Kidney tubule cell (primary cell): ENCODE measurements at places on chromosomes 6 and 20.

DNA sequence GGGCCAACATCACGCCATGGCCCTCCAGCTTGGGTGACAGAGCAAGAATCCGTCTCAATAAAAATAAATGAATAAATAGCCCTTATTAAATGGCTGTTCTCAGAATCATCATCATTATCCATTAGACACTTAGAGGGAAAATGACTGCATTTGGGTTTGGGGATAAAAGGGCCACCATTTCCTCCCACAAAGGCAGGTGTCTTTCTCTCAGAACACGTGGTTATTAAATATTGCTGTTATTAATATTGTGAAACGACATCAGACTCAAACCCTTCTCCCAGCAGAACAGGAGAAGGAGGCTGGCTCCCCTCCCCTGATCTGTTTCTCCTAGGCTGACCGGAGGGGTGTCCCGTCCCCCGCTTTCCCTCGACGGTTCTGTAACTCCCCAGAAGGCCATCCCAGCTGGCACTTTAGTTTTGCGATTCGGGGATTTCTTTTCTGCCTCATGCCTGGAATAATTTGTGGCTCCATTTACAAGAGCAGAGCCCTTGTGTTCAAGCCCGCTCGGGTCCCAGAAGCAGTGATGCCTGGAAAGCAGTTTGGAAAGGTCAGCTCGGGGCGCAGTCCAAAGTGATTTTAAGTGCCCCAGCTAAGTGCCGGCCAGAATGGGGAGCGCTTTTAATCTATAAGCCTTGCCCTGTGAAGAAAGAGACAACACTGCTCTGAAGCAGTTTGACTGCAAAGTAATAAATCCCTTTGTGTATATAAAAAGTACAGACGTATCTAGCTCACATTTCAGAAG is 41.9 kb downstream of the EYA2 start:
- DNase-seq: no peak

DNA sequence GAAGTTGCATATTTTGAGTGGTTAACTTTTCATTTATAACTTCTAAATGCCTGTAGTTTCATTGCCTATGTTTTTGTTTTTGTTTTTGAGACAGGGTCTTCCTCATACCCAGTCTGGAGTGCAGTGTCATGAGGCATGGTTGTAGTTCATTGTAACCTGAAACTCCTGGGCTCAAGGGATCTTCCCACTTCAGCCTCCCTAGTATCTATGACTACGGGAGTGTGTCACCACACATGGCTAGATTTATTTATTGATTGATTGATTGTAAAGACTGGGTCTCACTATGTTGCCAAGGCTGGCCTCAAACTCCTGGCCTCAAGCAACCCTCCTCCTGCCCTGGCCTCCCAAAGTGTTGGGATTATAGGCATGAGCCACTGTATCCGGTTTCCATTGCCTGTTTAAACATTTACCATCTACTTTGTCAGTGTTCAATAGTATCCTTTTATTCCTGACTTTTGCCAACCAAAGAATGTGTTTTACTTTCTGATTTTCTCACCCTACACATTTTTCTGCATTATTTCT is 144.6 kb downstream of the CDKAL1 start:
- DNase-seq: no peak

DNA sequence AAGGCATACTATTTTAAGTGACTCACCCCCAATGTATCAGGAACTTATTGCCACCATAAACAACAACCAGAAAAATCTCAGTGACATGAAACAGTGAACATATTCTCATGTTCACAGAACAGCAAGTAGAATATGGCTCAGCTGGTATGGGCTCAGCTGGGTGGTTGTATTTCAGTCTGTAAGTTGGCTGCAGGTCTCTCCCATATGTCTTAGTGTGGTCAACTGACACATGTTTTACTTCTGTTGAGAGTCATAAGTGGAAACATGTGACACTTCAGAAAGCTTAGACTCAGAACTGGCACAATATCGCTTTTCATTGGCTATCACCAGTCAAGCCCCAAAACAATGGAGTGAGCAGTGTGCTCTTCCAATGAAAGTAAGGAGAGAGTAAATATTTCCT is 574.1 kb downstream of the HAO1 start:
- no peak for DNase-seq

DNA sequence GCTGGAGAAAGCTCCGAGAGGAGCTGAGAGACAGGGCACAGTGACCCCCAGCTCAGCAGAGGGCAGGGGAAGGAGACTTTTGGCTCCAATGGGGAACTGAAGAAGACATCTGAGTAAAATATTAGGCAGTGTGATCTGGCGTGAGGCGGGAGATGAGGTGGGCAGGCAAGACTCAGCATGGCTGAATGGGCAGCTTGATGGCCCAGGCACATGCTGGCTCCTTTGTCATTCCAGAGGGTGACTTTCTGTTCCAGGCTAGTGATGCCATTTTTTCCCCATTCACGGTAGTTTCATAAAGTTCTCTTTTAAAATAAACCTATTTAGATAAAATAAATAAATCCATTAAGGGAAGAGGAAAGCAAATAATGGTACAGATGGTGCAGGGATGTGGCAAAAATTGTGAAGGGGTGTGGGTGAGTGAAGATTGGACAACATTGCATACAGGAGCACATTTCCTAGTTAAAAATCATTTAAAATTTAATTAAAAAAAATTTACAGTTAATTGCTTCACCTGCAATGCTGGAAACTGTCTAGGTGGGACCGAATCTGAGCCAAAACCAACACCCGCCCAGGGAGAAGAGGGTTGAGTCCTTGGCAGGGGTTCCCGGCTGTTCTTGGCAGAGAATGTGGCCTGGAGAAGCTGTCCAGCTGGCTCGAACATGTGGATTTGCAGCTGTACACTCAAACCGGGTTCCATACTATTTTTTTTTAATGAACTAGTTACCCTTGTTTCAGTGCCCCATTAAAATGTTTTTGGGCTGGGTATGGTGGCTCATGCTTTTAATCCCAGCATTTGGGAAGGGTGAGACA is 41.7 kb upstream of the PRELID3B start:
- no peak for DNase-seq

GRCh38 chr6:123017104-123017682 is 21.2 kb downstream of the CLVS2 start:
- DNase-seq: no peak
